Mesenteric fat pad (tissue), 1 donor: ENCODE measurements at places on chromosomes 4 and X.

DNA sequence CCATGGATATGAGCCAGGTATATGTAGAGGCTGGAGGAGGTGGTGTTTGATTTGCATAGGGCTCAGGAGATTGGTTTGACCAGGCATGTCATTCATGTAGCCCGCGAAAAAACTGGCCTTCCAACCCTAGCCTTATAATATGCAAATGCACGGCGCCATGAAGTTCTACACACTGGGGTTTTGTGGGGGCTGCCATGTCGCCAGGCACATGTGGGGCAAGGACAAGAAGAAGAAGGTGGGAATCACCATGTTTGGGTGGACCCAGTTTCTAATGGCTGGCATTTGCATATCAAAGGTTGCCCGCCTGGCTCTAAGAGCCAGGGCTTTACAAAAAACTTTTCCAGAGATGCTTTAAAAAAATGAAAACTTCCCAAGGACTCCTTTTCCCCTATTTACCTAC, 1251.0 kb downstream of the PCDH18 start:
- DNase-seq = no peak

DNA sequence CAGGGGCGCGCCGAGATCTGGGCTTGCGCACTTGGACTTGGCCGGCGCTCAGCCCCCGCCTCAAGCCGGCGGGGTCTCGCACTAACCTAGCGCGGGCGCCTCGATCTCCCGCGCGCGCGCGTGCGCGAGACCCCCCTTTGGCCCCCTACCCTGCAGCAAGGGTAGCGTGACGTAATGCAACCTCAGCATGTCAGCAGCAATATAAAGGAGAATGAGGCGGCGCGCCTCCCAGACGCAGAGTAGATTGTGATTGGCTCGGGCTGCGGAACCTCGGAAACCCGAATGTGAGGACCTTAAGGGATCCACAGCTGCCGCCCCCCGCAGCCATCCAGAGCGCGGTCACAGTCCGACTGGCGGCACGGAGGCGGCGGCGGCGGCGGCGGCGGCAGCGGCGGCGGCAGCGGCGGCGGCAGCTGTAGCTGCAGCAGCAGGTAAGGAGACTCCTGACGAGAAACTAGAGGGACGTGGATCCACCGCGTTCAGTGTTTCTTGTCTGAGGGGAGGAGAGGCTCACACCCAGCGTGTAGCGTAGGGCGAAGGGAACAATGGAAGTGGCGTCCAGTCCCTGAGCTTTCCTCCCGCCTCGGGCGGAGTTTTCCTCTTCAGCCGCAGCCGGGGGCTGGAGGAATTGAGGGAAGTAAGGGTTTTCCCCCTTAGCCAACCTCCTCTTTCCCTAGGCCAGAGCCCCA, at the start of the genes SATL1 and ZNF711:
TSS of gene SATL1 (minus strand) at position 19 of the 689 bp plus-strand sequence. CDS start 134,811 bp downstream, outside the sequence.
TSS of gene ZNF711 (plus strand) at position 231 of the 689 bp plus-strand sequence. CDS start 3,582 bp downstream, outside the sequence.
- DNase-seq = peak; percentile 86

- DNase-seq = no peak
Observed at GRCh38 chr4:93693141-93693540, 135.4 kb upstream of the ATOH1 start.

- DNase-seq = no peak
Observed at GRCh38 chr4:22551550-22551949, 35.7 kb upstream of the ADGRA3 start.

DNA sequence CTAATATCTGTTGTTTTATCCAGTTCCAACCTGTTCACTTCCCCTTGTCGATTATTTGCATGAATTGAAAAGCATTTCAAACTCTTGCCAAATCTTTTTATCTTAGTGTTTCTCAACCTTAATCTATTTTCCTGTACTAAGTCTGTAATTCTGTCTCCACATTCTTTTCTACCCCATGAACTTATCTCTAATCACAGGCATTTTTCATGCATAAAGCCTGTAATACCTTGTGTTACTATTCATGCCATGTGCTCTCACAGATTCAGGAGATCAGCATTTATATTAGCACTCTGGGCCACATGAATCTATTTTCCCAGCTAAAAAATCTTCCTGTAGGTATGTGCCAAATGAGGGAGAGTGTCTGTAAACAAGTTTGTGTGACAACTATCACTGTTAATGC, 1360.9 kb downstream of the STIM2 start:
- no peak for DNase-seq

- DNase-seq = peak; percentile 91
Observed at GRCh38 chr4:120922381-120923206, at the start of gene PRDM5. Gene PRDM5 (minus strand): TSS chr4:120922726. CDS start chr4:120922608, 118 bp downstream.

GRCh38 chrX:148540671-148541583, 40.5 kb downstream of the AFF2 start:
- no peak for DNase-seq

DNA sequence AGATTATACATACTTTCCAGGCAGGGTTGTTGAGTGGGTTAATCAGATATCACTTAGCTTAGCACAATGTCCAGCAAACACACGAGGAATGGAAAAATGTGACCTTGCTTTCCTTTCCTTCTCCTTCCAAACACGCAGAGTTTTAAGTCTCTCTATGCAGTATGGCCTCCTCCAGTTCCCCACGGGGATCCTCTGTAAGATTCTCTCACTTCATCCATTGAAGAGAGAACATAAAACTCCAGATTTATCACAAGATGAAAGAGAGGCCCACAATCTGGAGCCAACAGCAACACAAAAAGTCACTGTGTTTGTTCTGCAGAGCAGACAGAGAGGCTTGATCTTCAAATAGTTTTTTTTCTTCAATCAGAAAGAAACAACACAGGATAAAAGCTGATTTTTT, 336.8 kb upstream of the CLNK start:
- no peak for DNase-seq

- DNase-seq = no peak
Observed at GRCh38 chrX:18617407-18617750, 54.5 kb downstream of the RS1 start.

DNA sequence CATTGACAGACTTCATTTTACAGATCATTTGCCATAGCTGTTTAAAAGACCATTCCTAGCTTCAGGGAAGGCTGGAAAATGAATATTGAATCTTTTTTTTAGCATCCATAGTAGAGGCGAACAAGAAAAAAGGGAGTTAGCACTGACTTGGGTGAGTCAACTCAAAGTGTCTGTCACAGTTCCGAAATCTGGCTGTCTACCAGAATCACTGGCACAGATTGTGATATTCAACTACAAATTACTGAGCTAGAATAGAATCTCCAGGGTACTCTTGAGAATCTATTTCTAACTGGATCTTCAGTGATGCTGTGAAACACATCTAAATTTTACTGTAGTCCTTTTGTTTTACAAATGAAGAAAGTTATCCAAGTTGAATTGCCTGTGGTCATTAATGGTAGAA, 31.5 kb downstream of the SEC24B start:
- DNase-seq = no peak

DNA sequence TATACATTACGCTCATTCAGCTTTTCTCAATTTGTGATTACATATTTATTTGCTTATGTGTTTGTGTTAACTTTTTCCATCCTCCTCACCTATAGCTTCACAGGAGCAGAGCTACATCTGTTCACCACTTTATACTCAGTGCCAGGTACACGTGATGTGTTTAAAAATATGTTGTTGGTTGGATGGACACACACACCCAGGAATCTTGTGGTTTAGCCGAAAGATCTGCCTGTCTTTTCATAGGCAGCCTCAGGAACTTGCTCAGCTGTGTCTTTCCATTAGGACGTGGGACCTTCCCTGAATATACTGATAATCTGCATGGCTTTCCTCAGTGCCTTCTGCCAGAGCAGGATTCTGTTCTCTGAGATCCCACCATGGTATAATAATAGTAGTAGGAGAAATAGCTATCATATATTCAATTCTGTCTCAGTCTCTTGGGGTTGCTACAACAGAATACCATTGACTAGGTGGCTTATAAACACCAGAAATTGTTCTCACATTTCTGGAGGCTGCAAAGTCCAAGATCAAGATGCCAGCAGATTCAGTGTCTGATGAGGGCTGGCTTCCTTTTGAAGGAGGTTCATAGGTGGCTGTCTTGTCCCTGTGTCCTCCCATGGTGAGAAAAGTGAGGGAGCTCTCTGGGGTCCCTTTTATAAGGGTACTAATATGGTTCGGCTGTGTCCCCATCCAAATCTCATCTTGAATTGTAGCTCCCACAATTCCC, 50.0 kb upstream of the SOD3 start:
- no peak for DNase-seq

GRCh38 chrX:41148553-41148952, 63.3 kb downstream of the USP9X start:
- DNase-seq = no peak

GRCh38 chrX:14926471-14926870, 53.2 kb downstream of the MOSPD2 start:
- DNase-seq = no peak
